ENCODE measurements at places on chromosomes 1 and 21. TPM values are rescaled to one million over a fixed set of nuclear protein-coding genes. Genes with fewer than 3 reads are reported as not detected.

DNA sequence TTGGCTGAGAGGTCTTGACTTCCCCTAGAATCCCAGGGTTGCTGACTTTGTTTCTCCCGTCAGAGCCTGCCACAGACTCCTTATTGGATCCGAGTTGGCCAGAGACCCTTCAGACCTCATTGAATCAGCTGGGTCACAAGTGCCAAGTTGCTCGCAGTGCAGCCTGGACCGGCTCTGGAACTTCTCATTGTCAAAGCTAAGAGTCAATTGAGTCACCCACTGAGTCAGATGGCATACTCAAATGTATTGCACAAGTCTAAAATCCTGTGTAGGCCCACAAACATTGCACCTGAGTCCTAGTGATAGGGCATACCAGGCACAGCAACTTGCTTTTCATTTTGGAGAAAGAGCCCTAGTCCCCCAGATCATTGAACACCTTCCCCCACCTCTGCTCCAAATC is 20.4 kb upstream of the SCAF4 start:
- no peak for DNase-seq

- DNase-seq: no peak
These were observed 117.5 kb downstream of the C1orf21 start for GRCh38 chr1:184504040-184504954.

The CHRNB2 gene
- not detected for total RNA-seq

DNA sequence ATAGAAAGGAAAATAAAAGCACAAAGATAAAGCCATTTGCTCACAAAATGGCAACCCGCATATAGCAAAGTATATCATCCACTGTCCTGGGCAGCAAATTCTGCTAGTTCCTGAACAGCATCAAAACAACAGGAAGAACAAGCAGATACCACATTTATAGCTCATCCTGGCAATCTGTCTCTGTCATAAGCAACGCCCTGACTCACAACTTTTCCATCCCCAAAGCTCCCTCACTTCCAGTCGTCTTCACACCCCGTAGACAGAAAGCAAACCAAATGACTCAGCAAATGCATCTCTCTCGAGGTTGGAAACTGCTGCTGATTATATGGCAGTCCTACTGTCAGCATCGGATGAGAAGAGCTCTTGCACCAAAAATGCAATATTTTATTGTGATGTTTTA is 65.8 kb downstream of the AK5 start:
- DNase-seq: peak; percentile 87

DNA sequence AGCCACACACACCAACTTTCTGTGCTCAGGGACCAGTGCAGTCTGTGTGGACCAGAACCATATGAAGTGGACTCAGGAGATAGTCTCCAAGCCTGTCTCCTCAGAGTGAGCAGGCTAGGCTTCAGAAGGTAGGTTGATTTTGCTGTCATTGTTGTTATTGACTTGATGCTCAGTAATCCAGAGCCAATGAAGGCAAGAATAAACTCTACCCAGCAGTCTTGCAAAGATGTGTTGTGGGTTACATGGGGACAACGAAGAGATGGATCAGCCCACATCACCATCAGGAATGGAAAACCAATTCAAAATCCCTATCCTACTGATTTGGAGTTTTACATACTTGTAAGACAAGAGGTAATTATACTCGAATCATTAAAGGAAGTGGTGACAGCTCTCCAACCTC is 37.4 kb downstream of the PHC2 start:
- DNase-seq: no peak

The BTBD8 gene
- total RNA-seq: 2.3 TPM

GRCh38 chr1:230120921-230121381 is 53.9 kb downstream of the GALNT2 start:
- DNase-seq: peak; percentile 27

- DNase-seq: no peak
These were observed 174.4 kb downstream of the GRIK3 start for GRCh38 chr1:36859926-36860325.

DNA sequence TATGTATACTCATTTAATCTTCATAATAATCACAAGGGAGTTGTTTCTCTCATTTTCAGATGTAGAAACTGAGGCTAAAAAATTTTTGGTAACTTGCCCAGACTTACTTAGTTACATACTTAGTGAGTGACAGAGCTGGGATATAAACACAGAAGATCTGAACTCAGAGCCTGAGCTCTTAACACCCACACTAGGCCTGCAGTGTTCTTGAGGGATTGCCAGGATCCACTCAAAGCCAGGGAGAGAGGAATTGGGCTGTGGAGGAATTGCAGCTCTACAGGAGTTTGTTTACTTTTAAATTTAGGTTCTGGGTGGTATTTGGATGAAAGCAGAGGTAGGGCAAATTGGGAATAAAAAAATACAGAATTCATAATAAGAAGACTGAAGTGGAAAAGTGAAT is 515.1 kb upstream of the PLXNA2 start:
- no peak for DNase-seq

GRCh38 chr1:11058595-11059154 is 1.1 kb downstream of the SRM start:
- no peak for DNase-seq

DNA sequence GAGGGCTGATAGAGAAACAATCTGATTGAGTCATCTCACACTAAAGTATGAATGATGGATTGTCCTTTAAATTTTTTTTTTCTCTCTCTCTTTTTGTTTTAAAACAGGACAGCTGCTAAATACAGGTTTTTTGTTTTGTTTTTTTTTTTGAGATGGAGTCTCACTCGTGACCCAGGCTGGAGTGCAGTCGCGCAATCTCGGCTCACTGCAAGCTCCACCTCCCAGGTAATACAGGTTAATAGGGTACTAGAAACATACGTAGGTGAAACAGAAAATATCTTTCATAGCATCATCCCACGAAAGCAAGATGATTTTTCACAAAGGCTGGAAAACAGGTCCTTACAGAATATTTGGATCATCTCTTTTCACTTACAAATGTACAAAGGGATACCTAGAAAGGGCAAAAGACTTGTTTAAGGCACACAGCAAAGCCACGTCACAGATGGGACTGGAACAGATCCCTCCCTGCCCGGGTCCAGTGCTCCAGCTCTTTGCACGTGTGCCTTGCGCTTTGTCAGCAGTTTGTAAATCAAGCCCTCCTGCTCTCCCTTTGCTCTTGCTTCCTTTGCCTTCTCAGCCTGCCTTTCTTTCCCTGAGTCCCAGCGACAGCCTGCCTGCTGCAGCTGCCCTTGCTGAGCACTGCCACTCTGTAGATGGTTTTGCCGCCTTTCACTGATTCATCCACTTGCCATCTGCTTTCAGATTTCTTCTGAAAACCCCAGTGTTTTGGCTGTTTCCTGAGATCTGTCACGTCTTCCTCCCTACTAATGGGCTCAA is 171.3 kb upstream of the BEND5 start:
- DNase-seq: no peak

GRCh38 chr1:65992831-65993271 is 200.2 kb downstream of the PDE4B start:
- no peak for DNase-seq

GRCh38 chr1:27032119-27032461 is 19.4 kb upstream of the TENT5B start:
- DNase-seq: no peak

The PADI1 gene
- under 0.01 TPM for total RNA-seq

The NTRK1 gene
- total RNA-seq: not detected

GRCh38 chr1:171257607-171258076 is 9.3 kb downstream of the FMO1 start:
- no peak for DNase-seq

The GPR37L1 gene
- not detected for total RNA-seq

- DNase-seq: no peak
These were observed 9.0 kb downstream of the AK4 start for GRCh38 chr1:65156910-65157545.

DNA sequence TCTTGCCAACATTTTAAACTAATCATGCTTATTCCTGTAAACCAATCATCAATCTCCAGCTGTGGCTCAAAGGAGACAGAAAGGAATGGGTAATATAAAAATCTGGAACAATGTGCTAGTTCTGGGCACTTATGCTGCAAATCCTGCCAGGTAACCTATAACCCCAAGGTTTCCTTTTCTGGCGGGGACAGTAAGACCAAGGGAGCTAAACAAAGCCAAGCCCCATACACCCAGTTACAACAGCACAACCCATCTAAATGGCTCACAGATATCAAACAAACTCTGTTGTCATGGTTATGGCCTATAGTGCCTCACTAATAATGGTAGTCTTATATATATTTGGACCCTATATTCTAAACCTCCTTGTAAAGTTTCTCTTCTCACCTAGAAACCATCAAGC is 36.9 kb upstream of the CTBS start:
- DNase-seq: no peak

The PDC gene
- total RNA-seq: not detected

GRCh38 chr21:42340187-42341050 is 10.4 kb downstream of the TFF2 start:
- no peak for DNase-seq

- peak; percentile 39 for DNase-seq
These were observed 74.2 kb downstream of the SIK1 start for GRCh38 chr21:43352568-43353281.

The MAP3K21 gene
- total RNA-seq: 0.90 TPM

- no peak for DNase-seq
These were observed 19.6 kb upstream of the TMEM54 start for GRCh38 chr1:32920833-32921232.

The OR10Z1 gene
- not detected for total RNA-seq

The LCE3D gene
- not detected for total RNA-seq

DNA sequence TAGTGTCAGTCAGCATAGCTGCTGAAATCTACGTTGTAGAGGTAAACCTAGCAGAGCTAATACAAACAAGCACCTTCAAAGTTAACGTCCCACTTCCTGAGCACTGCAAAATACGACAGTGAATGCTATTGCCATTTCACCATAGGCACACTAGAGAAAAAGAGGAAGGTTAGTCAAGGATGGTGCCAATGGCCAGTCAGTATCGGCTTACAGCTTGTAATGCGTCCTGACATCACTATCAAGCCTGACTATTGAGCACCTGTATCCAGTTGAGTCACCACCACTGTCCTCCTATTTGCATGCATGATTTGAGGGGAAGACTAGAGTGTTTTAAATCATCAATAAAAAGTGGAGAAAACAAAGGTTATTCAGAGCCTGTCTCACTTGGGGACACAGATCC is 34.4 kb downstream of the NUCKS1 start:
- DNase-seq: no peak

The HNRNPCL1 gene
- not detected for total RNA-seq

GRCh38 chr1:175094626-175095025 is 27.0 kb downstream of the TNN start:
- DNase-seq: no peak

The SLFNL1 gene
- total RNA-seq: 0.25 TPM

DNA sequence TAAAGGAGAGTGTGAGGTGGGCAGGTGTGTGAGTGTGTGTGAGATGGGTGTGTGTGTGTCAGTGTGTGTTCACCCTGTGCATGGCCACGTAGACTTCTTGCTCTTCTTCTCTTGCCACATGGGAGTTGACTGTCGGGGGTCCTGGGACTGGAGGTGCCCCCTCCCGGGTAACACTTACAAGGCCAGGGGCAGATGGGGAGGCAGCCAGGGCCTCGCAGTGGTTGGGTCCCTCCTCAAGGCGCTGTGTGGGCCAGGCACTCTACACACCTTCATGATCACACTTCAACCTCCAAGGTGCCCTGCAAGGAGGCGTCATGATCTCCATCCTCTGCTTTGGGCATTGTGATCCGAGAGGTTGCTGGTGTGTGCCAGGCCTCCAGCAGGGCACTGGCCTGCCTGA is 2.3 kb downstream of the PLA2G2F start:
- no peak for DNase-seq

DNA sequence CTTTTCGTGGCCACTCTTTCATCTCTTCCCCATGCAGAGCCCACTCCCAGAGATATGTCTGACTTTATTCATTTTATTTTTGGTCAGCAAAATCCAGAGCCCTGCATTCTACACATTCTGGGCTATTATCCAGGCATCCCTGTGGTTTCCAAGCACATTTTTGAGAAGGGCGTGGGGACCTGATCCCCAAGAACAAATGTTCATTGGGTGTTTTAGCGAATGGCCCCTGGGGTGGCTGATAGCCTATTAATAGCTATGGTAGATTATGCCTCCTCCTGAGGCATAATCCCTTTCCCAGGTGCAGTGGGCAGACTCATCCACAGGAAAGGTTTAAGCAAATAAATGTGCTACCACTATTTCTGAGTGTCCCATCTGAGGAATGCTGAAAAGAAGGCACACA is 511.8 kb upstream of the USP24 start:
- DNase-seq: no peak

- DNase-seq: no peak
These were observed 5.0 kb downstream of the GCLM start for GRCh38 chr1:93904228-93904627.

The NPHS2 gene
- not detected for total RNA-seq

- no peak for DNase-seq
These were observed 6.7 kb upstream of the PTGER3 start for GRCh38 chr1:71054281-71054731.

The RIPK4 gene
- total RNA-seq: 1.8 TPM

- no peak for DNase-seq
These were observed 65.7 kb upstream of the MORC3 start for GRCh38 chr21:36254106-36254941.

DNA sequence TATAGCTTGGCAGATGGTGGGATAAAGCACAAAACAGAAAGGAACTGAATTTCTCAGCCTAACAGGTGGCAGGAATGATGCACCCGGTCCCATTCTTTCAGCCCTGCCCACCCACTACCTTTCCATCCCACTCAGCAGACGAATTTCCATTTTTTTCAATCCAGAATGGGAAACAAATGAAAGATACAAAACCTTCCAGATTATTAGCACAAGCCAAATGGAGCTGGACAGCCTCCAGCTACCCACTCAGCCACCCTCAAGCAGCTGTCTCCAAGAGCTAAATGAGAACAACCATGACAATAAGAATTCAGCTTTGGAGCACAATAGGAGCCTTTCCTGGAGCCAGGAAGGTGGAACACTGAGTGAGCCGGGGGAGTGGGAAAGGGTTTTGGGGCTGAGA is 96.3 kb upstream of the ST6GALNAC5 start:
- no peak for DNase-seq

GRCh38 chr1:2240270-2241156 is 12.4 kb downstream of the SKI start:
- no peak for DNase-seq

GRCh38 chr1:64171246-64171645 is 32.2 kb upstream of the UBE2U start:
- DNase-seq: no peak

- no peak for DNase-seq
These were observed 7.7 kb downstream of the S100PBP start for GRCh38 chr1:32825181-32825580.
